Activated T-cell treated with anti-CD3 and anti-CD28 coated beads, Interleukin-2, amount 50 U/mL, for 72 hours (primary cell): ENCODE measurements at places on chromosomes 2 and 18. TPM values are rescaled to one million over a fixed set of nuclear protein-coding genes. Genes with fewer than 3 reads are reported as not detected.

DNA sequence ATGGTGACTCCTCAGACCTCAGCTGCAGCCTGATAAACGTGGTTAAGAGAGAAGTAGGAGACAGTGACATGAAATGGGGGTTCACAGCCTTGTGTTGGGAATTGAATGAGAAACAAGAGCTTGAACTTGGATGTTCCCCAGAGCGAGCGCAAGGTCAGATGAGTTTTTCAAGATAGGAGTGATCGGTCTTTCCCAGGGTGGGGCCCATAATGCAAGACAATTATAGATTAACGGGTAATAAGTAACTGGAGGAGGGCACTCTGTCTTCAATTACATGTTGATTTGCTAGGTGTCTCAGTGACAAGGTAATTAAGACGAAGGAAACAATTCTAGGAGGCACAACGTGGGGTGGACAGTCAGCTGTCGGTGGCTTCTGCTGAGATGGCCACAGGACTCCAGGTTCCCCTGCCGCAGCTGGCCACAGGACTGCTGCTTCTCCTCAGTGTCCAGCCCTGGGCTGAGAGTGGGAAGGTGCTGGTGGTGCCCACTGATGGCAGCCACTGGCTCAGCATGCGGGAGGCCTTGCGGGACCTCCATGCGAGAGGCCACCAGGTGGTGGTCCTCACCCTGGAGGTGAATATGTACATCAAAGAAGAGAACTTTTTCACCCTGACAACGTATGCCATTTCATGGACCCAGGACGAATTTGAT is at the start of gene UGT1A5:
UGT1A5 (plus strand) TSS at position 297 of the 651 bp plus-strand sequence; CDS start at position 382, 85 bp downstream.
- DNase-seq: no peak

DNA sequence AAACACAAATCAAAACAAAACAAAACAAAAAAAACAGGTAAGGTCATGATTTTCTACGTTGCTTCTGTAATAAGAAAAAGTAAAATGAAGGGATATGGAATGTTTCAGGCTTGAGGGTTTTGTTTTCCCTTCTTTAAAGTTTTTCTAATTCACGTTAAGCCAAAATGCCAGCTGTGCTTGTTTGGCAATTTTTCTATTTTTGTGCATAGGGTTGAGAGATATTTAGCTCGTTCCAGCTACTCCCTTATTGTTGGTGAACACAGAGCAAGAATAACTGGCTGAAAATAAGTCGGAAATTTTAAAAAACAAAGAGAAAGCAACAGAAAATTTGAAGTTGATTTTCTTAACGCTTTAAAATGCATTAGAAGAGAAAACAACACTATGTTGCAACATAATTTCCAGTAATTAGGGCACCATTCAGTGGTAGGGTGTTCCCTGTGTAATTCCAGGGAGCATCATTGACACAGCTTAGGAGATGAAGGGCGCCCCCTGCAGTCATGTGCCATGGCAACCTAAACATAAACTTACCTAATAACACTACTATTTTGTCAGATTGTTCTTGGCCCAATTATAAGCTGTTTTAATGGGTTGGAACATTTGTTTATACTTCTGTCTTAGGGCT is 99.5 kb downstream of the DTNA start:
- no peak for DNase-seq

GRCh38 chr18:22337833-22338232 is 79.9 kb downstream of the CTAGE1 start:
- no peak for DNase-seq

- DNase-seq: no peak
These were observed 3.9 kb upstream of the ZNF532 start for GRCh38 chr18:58860747-58861231.

- no peak for DNase-seq
These were observed 164.3 kb downstream of the TRABD2A start for GRCh38 chr2:84716564-84716963.

DNA sequence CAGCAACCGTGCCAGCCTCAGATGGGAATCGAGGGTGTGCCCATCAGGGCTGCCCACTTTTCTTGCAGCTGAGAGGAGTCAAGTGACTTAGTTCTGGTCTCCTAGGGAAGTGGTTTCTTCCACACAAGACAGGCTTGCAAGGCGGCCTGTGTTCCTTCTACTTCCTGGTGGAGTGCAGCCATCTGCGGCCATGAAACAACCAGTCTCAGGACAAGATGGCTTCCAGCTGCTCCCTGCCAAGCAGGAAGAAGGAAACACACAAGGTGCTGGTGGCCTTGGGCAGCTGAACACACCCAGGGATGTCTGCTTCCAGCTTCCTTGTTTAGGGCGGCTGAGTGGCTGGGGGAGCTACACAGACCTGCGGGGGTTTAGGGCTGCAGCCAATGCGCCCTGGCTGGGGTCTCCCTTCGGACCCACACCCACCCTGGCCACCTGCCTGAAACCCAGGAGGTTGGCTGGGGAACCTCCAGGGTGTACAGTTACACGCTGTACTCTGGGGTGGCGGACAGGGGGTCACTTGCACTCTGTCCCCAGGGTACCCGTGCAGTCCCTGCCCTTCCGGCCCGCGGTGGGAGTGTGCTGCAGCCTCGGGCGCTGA is 34.7 kb downstream of the PTPN18 start:
- no peak for DNase-seq

- peak; percentile 14 for DNase-seq
These were observed 51.1 kb upstream of the SLC66A3 start for GRCh38 chr2:11103984-11104793.

GRCh38 chr2:10917927-10918326 is 6.2 kb downstream of the KCNF1 start:
- no peak for DNase-seq

GRCh38 chr18:50472941-50473340 is 86.9 kb upstream of the MAPK4 start:
- DNase-seq: no peak

DNA sequence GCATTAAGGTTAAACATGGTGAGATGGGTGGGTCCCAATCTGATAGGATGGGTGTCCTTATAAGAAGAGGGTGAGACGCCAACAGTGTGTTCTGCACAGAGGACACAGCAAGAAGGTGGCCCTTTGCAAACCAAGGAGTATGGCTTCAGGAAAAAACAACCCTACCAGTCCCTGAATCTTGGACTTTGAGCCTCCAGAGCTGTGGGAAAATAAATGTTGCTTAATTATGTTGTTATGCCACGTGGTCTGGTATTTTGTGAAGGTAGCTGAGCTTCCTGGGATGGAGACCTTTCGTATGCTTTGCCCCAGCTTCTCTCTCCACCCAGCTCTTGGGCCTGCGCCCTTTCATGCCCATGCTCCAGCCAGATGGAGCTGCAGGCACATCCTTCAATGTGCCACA is 114.2 kb upstream of the EPC2 start:
- no peak for DNase-seq

GRCh38 chr2:126882181-126882580 is 16.5 kb upstream of the TEX51 start:
- DNase-seq: no peak

DNA sequence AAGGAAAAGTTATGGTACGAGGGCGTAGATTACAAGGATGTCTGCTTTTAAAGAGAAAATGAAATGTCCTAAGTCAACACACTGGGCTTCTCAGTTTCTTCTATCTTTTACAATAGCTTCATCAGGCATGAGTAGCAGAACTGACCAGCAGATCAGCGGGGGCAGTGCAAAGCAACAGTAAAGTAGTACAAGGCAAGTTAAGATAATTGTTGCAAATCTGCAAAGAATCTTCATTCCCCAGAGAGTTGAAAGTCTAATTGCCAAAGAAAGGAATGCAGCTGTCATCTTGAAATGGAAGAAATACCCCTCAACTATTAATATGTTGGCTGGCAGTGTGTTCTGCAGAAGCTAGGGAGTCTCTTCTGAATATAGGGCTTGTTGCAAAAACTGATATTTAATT is 60.2 kb upstream of the SLC39A10 start:
- DNase-seq: no peak

DNA sequence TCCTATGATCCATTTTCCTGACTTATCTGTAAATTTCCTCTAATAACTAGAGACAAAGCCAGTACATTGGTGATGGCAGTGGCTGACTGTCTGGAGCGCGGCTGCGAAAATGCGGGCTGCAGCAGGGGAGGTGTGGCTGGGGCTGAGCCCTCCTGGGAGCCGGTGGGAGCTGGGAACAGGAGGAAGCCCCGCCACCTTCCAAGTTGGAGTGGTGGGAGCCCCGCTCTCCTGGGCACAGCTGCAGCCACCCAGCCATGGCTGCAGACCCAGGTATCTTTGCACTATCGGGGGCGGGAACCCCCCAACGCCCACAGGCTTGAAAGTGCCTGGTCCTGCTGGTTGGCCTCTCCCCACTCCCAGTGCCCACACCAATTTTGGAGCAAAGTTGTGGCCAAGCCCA is 633.0 kb upstream of the TMEFF2 start:
- DNase-seq: no peak

GRCh38 chr2:16728351-16729136 is 62.9 kb upstream of the CYRIA start:
- DNase-seq: peak; percentile 27

DNA sequence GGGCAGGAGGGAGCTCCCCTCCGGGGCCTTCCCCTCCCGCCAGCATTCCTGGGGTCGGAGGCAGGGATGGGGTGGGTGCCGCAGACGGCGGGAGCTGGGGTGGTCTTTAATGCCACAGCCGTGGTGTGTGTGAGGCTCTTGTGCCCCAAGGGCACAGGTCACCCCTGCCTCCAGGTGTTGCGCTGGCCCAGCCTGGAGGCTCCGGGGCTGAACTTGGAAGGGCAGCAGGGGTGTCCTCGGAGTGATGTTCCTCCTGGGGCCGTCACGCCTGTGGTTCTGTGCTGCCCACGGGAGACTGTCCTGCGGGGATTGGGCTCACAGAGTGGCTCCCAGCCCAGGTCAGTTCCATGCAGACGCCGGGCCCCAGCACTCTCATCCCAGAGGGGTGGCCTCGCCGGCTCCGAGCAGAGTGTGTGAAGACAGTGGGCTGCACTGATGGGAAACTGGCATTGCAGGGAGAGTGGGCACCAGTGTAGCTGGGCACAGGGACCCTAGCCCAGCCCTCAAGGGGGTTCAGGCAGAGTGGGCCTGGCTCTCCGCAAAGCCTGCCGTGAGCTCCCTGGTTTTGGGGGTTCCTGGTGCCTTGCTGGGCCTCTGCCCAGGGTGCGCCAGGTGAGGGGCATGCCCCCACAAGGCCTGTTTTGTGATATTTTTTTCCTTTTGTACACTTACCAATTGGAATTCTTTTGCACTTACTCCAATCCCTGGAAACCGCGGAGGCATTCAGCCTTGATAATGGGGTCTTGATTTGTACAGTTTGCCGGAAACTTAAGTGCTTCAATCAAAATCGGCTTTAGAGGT is 56.7 kb downstream of the NFATC1 start:
- no peak for DNase-seq

- DNase-seq: no peak
These were observed 10.2 kb downstream of the RNASEH1 start for GRCh38 chr2:3547915-3548314.

DNA sequence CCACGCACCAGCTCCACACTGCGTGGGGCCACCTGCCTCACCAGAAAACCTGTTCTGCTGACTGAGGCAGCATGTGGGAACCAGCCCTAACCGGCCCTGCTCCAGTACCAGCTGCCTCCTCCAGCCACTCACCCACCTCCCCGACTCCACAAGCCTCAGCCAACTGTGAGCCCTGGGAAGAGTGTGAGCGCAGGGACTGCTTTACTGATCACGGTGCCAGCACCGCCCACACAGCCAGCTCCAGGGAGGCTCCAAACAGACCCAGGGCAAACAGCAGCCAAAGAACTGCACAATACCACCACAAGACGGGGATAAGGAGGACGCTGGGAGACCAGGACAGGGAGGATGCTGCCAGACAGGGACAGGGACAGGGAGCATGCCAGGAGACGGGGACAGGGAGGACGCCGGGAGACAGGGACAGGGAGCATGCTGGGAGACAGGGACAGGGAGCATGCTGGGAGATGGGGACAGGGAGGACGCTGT is 28.4 kb downstream of the EIPR1 start:
- no peak for DNase-seq

DNA sequence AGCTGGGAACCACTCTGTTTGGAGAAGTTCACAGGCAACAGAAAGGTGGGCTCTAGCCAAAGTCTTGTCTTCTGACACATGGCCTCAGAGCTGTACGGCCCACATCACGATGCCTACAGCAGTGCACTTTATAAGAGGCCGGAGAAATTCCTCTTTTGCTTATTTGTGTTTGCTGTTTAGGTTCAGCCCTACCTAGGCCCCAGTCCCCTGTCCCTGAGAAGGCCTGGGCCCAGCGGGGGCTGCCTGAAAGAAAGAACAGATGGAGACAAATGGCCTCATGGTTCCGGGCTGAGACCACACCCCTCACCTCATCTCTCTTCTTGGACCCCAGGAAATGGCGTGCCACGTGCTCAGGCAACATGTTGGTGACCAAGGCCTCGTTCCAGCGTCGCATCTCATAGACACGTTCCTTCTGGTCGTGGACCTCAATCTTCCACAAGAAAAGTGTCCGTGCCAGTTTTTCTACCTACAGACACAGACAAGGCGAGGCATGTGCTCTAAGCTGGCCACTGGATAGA is 30.9 kb downstream of the CENPO start:
- no peak for DNase-seq

DNA sequence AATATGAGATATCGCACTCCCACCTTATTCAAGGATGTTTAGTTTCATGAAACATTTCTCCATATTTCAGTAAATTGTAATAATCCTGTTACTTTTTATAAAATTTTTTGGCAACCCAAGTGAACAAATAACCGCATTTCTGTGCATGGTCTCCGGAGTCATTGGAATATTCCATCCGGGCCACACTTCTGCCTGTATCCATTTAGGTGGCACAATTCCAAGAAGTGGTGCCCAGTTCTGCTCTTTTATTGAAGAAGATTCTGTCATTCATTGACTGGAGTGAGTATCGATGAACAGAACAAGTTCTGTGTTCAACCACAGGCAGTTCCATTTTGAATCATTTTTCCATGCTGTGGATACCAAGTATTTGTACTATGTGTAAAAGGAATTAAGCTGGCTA is 26.6 kb upstream of the ICOS start:
- no peak for DNase-seq

DNA sequence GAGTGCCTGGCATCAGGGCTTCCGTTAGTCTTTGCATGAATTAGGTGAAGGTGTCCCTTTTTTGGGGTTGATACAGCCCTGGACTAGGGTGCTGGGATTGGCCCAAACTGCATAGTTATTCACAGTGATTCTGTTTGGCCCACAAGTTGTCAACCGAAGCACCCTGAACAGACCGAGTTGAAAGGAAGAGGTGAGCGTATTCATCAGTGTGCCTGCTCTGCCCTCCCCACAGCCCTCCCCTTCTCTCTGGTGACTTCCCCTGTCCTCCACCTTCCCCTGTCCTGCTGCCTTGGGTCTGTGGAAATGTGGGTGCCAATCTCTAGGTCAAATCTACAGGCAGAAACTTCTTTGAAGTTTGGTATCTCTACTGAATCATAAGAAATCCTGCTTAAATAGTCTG is 330.5 kb downstream of the DYSF start:
- DNase-seq: no peak

Gene MFF
- total RNA-seq: 88.7 TPM

Gene MC5R
- not detected for total RNA-seq

Gene ERICH2
- total RNA-seq: 0.46 TPM

Gene EFR3B
- total RNA-seq: 0.93 TPM

Gene CTLA4
- 132 TPM for total RNA-seq

Gene SLC9A4
- total RNA-seq: 0.14 TPM

Gene ARID5A
- total RNA-seq: 433 TPM

Gene MYL1
- total RNA-seq: not detected

Gene MAL
- total RNA-seq: 92.6 TPM

Gene DSC3
- not detected for total RNA-seq
